ENCODE measurements at places on chromosomes 12 and 14.

GRCh38 chr14:94598816-94599655, 13.2 kb upstream of the SERPINA3 start:
- peak; percentile 83 for DNase-seq

DNA sequence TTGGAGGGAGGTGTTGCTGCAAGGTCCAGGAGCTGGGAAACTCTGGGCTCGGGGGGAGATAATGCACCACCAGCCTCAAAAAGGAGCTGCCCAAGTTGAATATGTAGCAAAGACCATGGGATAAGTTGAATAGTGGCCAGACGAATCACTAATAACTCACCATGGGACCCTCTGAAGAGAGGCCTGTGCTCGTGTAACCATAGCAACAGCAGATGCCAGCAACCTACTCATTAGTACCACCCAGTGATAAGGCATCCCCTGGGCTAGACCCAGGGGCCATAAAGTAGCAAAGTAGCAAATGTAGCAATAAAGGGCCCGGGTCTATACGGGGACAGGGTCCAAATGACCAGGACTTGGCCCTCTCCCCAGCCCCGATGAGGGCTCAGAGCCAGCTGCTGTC, 328.0 kb downstream of the DPF3 start:
- DNase-seq, result no peak

- no peak for DNase-seq
Observed at GRCh38 chr14:36820901-36821300, 159.2 kb downstream of the PAX9 start.

GRCh38 chr12:64451687-64452558, at the start of gene TBK1:
Gene TBK1 (plus strand): TSS chr12:64452120. CDS start chr12:64455871, 3,751 bp downstream.
- DNase-seq, result peak; percentile 94

DNA sequence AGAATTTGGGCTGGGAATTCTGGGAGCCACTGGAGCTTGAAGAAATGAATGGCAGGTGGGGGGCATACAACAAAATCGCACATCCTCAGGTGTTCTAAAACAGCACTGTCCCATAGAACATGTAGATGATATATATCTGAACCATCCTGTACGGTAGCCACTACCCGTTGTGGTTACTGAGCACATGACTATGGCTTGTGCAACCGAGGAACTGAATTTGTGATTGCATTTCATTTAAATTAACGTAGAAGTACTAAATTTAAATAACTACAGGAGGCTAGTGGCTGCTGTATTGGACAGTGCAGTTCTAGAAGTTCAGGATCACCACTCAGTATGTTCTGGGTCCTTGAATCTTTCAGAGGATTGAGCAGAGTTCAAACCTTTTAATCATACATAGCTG, 172.4 kb downstream of the PHETA1 start:
- no peak for DNase-seq

DNA sequence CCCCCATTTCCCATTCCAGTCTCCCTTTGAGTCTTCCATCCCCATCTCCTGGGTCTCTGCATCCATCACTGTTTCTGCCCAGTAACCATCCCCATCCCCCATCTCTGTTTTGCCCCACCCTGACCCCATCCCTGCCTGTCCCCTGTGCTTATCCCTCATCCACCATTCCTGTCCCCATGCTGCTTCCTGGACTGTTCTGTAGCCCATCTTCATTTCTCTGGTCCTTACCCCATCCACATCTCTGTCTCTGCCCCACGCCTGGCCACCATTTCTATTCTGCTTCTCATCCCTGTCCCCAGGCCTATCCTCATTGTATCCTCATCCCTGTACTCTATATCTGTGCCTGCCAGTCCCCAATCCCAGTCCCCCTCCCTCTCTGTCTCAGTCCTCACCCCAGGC, 4.2 kb downstream of the NXPH4 start:
- DNase-seq, result no peak

- peak; percentile 90 for DNase-seq
Observed at GRCh38 chr12:120231316-120232011, 30.6 kb upstream of the RPLP0 start.

DNA sequence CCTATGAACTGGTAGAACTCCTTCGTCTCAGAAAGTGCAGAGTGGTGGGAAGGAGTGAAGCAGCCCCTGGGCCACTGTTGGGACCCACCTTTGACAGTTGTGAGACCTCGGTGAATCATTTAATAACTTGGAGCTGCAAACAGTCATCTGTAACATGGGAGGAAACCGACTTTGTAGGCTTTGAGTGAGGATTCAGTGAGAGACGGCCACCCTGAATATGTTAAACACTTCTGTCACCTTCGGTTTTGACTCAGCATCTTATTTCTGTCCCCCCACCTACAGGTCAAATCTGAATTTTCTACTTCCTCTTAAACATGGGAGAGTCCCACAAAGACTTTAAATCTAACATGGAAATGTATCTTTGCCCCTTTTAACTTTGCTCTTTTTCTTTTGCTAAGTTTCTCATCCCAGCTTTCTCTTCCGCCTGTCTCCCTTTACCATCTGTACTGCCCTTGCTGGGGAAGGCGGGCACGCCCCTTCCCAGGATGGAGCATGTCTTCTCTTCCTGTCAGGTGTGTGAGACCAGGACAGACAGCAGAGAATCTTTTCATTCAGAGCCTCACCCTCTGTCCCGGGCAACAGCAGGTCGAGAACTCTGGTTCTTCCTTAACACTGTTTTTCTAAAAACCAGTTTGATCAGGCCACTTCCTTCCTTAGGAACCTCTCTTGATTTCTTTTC, 37.1 kb downstream of the ZC3H14 start:
- no peak for DNase-seq

Data from HTR-8/SVneo (cell line).